ENCODE measurements at places on chromosomes 4 and X.

DNA sequence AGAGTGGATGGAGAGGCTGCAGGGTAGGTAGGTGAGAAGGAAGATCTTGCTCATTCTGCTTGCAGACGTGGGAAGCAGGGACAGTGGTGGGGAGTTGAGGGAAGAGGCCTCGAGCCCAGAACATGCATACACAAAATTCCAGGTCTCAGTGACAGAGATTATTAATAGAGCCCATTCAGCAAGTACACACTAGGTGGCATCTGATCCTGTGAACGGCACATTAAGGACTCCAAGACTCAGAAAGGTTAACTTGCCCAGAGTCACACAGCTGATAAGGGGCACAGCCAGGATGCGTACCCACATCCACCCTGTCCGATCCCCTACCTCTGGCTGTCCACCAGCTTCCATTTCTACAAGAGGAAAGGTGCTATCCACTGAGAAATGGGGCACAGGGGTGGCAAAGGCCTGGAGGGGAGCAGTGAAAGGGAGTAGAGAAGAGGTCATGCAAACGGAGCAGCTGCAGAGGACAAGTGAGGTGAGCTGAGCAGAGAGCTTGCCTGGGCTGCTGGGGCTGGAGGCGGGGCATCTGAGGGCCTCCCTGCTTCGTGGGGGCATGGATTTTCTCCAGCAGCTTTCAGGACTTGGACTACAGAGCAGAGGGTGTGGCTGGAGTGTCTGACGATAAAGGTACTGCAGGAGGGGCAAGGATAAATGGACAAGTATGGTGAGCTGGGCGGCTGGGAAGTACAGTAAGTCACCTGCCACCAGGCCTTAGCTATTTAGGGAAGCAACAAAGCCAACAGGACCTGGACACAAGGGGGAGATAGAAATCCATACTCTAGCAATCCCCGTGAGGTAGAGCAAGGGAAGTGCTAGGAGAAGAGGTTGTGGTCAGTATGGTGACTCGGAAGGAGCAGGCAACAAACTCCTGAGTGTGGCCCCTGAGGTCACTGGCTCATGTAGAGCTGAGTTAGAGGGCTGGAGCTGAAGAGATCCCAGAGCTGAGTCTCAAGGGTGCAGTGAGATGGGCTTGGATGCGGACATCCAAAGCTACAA, 11.2 kb downstream of the IDS start:
- no peak for DNase-seq

DNA sequence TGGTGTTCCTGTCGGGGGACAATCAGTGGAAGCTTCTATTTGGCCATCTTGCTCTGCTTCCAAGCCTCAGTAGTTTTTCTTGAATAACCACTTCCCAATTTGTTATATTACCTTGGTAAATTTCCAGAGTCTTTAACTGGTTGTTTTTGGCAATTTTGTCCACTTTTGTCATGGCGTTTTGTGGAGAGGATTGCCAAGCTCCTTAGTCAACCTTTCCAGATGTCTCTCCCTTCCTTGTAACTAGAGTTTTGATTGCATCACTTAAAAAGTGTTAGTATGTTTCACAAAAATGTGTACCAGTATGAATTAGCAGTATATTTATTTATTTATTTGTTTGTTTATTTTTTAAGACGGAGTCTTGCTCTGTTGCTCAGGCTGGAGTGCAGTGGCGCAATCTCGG, 15.8 kb upstream of the UXT start:
- no peak for DNase-seq

DNA sequence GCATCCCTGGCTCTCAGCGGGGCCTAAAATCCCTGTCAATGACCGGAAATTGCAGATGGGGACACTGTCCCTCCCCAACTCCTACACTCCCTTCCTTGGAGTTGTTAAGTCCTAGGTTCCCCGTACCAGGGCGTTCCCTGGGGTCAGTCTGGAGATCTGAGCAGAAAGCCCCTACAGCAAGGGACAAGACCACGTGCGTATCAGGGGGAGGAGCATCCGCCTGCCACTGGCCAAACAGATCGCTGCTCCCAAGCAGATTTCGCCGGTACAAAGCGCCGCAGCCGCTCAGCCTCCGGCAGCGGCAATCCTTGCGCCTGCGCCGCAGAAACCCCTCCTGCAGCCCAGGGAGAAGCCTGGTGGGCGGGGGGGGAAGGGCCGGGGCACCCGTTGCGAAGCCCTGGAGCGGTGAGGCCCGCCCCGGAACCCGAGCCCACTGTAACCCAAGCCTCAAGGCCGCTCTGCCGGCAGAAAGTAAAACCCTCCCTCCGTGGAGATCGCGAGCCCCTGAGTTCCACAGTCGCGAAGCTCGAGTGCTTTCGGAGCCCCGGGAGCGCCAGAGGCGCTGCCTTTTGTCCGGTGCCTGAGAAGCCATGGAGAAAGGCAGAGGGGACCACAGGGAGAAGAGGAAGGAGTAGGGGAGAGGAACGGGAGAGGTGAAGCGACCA, 2.7 kb downstream of the CRMP1 start:
- no peak for DNase-seq

GRCh38 chr4:89099034-89099433, 12.3 kb upstream of the TIGD2 start:
- no peak for DNase-seq

GRCh38 chr4:113919611-113920010, 59.8 kb downstream of the ARSJ start:
- no peak for DNase-seq

DNA sequence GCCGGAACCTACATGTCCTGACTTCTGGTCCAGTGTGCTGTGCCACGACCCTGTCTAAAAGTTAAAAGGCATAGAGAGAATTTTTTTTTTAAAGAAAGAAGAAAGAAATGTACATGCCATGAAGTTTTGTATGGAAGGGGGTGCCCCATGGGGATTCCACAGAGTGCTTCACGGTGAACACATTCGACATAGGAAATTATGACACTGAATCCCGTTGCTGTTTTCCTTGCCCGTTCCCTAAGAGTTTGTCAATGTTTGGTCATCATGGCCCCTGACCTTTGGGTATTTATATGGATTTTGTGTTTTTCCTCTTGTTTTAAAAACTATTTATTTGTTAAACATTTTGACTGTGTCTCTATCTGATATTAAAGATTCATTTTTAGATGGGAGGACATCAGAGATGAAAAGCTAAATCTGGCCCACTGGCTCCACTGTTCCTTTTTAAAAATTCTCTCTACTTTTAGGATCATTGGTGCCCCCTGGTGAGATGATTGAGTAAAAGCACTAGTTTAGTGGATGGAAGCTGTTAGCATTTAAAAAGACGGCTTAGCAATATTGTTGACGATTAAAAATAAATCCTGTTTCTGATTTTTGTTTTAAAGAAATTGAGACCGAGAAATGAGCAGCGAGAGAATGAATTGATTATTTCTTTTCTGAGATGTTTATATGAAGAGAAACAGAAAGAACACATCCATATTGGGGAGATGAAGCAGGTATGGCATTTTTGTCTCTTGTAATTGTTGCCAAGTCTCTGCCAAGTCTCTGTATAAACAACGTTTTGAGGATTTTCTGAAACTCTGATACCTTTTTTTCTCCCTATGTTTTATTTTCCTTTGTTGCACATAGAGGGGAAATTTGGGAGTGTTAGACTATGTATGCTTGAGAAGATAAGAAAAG, 75.0 kb downstream of the PTTG2 start:
- DNase-seq: no peak

DNA sequence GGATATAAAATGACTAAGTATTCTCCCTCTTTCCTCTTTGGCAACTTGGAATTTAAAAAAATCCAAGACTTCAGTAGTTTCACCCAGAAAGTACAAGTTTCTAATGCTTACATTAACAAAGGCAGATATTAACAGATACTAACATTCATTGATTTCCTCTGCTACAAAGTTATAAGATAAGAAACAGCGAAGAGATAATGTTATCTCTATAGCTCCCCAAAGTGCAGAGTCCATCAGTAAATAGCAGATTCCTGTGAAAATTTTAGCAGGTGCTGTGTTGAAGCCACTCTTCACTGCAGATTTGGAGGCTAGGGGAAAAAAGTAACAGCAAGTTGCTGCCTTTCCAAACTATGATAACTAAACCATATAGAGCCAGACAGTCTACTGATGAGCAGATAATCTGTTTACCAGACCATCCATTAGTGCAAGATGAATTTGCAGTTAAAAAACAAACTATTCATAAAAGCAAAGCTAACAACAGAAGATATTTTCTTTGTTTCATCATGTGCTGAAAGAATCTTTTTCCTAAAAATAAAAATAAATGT, 3.3 kb upstream of the CAMK2D start:
- DNase-seq: no peak

GRCh38 chr4:130288576-130288975, 1192.6 kb downstream of the C4orf33 start:
- no peak for DNase-seq

- DNase-seq: no peak
Measured at GRCh38 chrX:100979881-100980607, 10.5 kb downstream of the ARL13A start.

DNA sequence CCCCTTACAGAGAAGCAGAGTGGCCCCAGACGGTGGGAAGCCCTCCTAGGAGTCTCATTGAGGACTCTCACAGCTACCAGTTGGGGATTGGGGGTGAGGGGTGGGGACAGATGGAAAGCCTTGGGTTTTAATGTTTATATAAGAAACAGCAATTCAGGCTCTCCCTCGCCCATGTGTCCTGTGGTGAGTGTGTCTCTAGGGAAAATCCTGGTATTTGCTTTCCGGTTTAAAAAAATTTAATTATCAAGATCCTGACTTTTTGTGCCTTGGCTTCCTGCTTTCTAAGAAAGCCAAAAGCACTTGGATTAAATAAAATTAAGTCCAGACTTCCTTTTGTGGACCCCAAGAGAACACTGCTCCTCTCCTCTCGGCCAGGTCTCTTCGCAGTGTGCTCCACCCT, 93.8 kb downstream of the SOWAHB start:
- DNase-seq: no peak

DNA sequence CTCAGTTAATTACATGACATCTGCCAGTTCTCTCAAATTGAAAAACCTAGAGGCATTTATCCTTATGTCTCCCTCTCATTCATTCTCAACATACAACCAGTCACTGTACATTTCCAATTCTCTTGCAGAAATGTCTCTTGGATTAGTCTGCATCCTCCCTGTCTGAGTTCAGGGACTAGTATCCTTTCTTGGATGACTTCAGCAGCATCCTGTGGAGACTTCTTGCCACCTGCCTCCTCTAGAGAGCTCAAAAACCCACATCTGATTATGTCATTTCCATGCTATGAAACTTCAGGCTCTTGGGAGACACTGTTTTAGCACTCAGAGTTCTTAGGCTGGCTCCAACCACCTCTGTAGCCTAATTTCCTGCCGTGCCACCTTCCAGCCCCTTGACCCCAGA, 515.1 kb upstream of the DIPK2B start:
- no peak for DNase-seq

GRCh38 chr4:37471093-37471492, 215.1 kb downstream of the RELL1 start:
- no peak for DNase-seq

GRCh38 chr4:86967798-86968197, 33.0 kb downstream of the AFF1 start:
- DNase-seq: no peak

DNA sequence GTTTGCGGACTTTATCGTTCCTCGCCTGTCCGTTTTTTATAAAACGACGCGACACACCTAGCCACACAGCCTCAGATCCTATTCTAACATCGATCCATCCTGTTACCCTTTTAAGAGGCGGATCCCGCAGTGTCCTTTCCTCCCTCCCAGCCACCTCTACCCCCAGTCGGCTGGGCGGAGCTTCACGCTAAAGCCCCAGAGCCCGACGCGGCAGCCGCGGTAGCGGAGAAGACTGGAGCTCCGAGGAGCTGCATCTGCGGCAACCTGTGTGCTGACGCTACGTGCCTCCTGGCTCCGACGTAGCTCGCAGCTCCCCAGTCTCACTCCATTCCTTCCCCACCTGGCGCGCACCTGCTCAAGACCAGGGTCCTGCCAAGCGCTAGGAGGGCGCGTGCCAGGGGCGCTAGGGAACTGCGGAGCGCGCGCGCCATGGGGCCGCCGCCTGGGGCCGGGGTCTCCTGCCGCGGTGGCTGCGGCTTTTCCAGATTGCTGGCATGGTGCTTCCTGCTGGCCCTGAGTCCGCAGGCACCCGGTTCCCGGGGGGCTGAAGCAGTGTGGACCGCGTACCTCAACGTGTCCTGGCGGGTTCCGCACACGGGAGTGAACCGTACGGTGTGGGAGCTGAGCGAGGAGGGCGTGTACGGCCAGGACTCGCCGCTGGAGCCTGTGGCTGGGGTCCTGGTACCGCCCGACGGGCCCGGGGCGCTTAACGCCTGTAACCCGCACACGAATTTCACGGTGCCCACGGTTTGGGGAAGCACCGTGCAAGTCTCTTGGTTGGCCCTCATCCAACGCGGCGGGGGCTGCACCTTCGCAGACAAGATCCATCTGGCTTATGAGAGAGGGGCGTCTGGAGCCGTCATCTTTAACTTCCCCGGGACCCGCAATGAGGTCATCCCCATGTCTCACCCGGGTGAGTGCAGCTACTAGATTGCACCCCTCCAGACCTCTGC, at the start of gene RNF128:
TSS of gene RNF128 (plus strand) at position 217 of the 953 bp plus-strand sequence. CDS start at position 430, 213 bp downstream.
- peak; percentile 13 for DNase-seq

DNA sequence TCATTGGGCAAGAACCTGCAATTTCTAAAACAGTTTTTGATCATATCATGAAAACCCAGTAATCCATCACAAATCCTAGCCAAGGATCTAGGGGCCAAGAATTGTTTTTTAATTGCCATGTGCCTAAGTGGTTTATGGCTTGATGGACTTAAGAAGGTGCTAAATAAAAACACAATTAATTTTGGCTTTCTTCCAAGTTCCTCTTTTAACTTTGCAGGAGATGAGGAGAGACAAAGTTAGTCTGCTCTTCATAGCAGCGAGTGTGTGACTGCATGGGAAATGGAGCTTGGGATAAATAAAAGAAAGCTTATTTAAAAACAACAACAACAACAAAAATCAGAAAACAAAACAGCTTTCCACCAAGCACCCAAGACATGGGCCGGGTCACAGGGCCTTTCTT, 41.4 kb downstream of the ARHGEF9 start:
- no peak for DNase-seq

GRCh38 chr4:122716825-122717448, 15.6 kb upstream of the BBS12 start:
- peak; percentile 76 for DNase-seq

DNA sequence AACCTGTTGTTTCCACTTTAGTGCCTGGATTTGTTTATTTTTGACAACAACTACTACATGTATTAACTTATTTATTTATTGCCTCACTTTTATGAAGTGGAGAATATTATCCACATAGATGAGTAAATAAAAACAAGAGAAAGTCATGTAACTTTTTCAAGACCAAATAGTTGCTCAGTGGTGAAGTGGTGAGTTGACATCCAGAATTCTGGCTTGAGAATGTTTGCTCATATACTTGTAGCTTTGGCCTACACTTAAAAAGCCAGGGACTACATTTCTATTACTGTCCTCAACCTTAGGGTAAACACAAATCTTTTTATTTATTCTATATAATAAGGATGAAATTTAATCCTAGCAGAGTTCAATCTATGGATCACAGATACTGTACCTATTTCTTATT, 47.7 kb upstream of the GALNTL6 start:
- no peak for DNase-seq

GRCh38 chr4:111883557-111883999, 261.7 kb upstream of the FAM241A start:
- no peak for DNase-seq

- DNase-seq: no peak
Measured at GRCh38 chr4:100651499-100652175, 133.8 kb upstream of the EMCN start.

GRCh38 chrX:150753968-150754367, 60.8 kb downstream of the MTMR1 start:
- DNase-seq: no peak

- no peak for DNase-seq
Measured at GRCh38 chr4:33494150-33494549, 2750.2 kb downstream of the ARAP2 start.

- DNase-seq: no peak
Measured at GRCh38 chrX:150084496-150085229, 146.4 kb upstream of the EOLA2 start.
